ENCODE measurements at places on chromosomes 13 and 19.

- DNase-seq: no peak
These were observed 710.9 kb upstream of the SPRY2 start for GRCh38 chr13:81051873-81052272.

GRCh38 chr13:108963846-108964600, 334.6 kb downstream of the MYO16 start:
- DNase-seq: no peak

DNA sequence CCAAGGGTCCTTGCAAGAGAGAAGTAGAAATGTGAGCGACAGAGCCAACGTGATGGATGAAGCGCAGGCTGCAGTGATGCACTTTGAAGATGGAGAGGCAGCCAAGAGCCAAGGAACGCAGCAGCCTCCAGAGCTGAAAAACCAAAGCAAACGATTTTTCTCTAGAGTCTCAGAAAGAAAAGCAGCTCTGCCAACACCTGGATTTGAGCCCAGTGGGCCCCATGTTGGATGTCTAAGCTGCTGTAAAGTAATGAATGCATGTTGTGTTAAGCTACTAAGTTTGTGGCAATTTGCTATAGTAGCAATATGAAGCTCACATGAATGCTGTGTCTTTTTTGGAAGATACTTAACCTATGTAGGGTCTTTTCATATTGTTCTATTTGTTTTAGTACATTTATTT, 894.3 kb downstream of the EFNB2 start:
- DNase-seq: no peak

GRCh38 chr13:28505543-28506135, 10.7 kb upstream of the FLT1 start:
- DNase-seq: no peak

DNA sequence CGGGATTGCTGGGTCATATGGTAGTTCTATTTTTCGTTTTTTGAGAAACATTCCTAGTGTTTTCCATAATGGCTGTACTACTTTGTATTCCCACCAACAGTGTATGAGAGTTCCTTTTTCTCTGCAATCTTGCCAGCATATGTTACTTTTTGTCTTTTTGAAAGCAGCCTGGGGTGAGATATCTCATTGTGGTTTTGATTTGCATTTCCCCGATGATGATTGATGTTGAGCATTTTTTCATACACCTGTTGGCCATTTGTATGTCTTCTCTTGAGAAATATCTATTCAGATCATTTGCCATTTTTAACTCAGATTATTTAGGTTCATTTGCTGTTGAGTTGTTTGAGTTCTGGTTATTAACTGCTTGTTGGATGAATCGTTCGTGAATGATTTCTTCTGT, 18.5 kb upstream of the ATP12A start:
- DNase-seq: no peak

DNA sequence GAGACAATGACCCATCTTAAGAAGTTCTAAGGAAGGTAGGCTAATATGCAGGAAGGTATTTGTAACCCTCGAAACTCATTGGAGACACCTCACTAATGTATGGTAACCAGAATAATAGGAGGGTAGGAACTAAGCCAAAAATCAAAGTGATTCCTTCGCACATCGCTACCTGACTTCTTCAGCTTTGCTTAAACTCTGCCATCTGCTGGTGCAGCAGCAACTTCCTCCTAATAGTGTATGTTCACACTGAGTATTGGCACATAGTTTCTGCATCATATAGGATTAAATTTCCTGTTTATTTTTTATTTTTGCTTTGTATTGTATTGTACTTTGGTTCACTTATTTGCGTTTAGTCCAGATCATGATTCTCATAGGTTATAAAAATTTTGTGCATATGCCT, 676.2 kb downstream of the GPC5 start:
- no peak for DNase-seq

DNA sequence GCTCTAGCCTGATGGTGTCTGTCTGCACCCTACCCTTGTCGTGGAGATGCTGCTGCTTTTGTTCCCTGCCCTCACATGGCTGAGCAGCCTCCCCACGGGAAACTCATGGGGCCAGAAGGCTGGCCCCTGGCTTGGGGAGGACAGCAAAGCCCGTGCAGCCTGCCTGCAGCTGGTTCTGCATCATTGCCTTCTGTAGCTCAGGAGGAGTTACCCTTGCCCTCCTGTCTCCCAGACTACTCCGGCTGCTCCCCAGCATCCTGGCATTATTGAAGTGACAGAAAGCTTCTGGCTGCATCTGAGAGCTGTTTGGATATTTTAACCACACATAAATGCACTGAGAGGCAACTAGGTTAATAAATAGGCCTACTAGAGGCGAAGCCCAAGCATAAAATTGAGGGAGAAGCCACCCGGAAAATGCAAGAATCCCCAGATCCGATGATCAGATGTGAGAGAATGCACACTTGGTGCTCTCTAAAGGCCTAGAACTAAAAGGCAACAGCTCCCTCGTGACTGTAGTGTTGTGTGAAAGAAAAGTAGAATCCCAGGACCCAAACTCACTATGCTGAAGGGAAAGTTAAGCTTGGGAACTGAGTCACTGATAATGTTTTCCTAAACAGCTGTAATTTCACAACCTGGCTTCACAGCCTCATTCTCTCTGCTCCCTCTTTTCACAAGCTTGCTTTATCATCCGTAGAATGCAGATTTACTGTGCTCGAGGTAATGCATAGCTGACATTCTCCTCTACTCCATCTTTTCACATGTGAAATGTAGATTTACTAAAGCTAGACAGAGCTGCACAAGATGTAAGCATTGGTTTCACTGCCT, 110.8 kb downstream of the TNFRSF19 start:
- DNase-seq: no peak

- peak; percentile 75 for DNase-seq
These were observed 3.7 kb downstream of the HRC start for GRCh38 chr19:49151267-49152118.

DNA sequence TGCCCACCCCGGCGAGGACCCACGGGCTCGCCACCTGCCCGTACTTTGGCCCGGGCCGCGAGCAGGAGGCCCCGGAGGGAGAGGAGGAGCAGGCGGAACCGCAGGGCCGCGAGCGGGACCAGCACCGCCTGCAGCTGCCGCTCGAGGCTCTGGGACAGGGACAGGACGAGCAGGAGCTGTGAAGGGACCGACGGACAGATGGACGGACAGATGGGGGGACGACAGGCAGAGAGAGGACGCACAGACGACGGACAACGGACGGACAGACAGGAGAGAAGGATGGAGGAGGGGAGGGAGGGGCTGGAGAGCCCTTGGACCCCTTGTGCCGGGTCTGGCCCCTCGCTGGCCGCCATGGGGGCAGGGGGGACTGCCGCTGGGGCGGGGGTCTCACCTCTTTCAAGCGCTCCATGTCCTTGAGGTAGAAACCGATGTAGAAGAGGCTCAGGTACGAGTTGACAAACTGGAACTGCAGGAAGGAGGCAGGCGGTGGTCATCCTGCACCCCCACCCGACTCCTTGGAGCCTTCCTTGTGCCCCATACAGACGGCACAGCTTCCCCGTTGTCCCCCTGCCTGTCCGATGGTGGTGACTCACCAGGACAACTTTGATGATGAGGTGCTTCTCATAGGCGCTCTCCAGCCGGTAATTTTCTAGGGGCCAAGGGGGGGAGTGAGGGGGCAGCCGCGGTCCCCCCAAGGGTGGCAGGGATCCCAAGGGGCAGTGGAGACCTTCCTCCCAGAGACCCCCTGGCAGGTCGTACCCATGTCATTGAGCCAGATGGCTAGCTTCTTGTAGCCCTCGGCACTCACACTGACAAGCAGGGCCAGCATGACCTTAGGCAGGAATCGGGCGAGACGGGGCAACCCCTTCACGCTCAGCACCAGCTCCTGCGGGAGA, 5.0 kb downstream of the ANO8 start:
- DNase-seq: no peak

GRCh38 chr13:21139374-21139773, 37.0 kb downstream of the SKA3 start:
- DNase-seq: no peak

- no peak for DNase-seq
These were observed 800 bp downstream of the RPL28 start for GRCh38 chr19:55386493-55386971.

DNA sequence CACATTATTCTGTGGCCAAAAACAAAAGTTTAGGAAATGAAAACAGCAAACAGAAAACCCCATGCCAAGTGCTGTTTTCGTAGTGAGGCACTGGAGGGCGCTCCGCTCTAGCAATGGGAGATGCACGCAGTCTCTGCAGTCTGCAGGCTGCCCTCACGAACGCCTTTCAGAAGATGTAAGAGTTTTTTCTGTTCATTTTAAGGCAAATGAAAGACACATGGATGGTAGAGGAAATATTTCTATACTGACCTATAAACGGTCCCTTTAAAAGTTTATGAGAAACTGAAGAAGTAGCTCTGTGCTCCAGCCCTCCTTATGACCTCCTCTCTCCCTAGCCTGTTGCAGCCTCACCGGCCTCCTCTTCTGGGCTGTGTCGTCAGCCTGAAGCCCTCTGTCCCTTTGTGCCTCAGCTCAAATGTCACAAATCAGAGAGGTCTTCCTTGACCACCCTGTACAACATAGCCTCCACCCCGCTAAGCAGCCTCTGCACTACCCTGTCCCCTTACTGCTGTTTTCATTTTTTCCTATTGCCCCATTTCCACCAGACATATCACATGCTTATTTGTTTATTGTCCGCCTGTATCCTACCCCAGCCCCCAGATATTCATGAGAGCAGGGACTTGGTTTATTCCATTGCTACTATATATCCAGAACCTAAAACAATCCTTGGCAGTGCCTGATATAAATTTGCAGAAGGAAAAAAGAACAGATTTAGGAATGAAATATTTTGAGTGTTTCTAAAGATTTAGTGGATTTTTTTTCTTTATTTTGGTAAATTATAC, 116.4 kb downstream of the TM9SF2 start:
- no peak for DNase-seq

DNA sequence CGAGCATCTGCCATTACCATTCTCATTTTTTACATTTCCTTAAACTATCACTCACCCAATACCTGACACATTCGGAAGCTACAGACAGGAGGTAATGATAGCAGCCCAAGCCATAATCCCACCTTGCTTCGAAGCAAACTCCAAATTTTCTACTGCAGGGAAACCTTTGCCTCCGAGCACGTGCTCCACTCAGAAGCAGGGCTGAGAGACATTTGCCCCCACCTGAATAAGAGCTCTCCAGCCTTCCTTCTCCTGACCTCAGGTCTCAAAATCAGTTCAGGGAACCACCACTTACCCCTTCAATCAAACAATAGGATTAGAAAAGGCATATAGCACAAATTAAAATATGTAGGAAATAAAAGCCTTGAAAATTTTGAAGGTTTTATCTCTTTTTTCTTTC, 2.3 kb upstream of the DACH1 start:
- no peak for DNase-seq

DNA sequence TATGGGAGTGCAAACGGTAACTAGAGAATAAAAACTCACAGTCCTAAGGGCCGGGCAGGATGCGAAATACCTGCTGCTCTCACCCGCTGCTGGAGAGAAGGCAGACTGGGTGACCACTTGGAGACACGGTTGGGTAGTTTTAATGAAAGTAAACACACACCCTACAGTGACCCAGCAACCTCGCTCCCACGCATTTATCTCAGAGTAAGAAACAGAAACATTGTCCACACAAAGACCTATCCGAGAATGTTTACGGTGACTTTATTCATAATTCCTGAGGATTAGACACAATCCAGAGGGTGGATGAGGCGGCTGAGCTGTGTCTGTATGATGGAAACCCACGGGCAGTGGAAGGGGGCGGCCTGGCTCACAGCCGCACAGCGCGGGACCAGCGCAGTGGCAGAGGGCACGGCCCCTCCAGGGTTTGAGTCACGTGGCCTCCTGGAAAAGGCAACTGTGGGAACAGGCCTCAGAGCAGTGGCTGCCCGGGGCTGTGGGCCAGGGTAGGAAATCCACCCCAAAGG, 73.5 kb upstream of the C13orf46 start:
- DNase-seq: no peak

GRCh38 chr19:54561840-54562239, 11.8 kb upstream of the LILRA2 start:
- no peak for DNase-seq

DNA sequence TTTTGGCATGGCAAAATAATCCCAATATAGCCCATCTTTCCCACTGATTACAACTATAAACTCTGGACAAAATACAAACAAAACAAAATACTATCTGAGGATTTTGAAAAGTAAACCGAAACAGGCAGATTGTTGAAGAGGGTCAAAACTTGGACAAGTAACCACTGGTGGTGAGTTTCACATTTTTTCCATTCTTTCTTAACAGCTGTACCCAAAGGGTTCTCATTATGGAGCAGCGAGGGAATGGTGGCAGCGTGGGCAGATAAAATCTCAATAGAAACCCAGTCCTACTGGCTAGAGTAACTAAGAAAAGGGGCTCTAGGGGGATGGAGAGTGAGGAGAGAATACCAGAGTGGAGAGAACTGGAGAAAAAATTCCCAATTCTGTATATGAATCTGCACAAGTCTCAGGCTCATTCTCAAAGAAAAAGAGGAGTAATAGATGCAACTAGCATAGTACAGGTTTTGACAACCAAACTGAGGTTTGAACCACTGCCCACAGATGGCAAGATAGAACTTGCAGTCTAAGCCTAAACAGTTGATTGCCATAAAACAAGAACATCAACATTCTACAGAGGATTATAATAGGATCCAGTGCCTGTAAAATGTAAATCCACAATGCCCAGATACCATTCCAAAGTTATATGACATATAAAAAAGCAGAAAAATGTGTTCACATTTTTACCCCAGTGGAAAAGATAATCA, 284.5 kb downstream of the KCNRG start:
- no peak for DNase-seq

- DNase-seq: no peak
These were observed 20.6 kb downstream of the ZNF558 start for GRCh38 chr19:8811315-8812172.

DNA sequence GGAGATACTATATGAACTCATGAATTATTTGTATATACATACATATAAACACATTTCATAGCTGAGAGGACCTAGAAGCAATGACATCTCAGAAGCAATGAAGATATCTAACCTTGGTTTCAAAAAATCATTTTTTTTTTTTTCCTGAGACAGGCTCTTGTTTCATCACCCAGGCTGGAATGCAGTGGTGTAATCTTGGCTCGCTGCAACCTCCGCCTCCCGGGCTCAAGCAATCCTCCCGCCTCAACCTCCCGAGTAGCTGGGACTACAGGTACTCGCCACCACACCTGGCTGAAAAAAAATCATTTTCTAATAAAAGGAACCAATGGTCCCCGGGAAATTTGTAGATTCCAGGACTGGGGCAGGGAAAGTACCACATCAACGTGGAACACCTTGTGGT, 4.0 kb downstream of the ZNF565 start:
- no peak for DNase-seq

GRCh38 chr13:110646442-110647364, 31.4 kb downstream of the NAXD start:
- DNase-seq: no peak

- DNase-seq: no peak
These were observed 46.5 kb upstream of the RCBTB2 start for GRCh38 chr13:48579165-48579918.

GRCh38 chr13:112955271-112955937, 13.6 kb upstream of the MCF2L start:
- DNase-seq: no peak
